ENCODE measurements at places on chromosomes 11 and 22. TPM values are rescaled to one million over a fixed set of nuclear protein-coding genes. Genes with fewer than 3 reads are reported as not detected.

The CYTH4 gene
- under 0.01 TPM for total RNA-seq

The ART5 gene
- not detected for total RNA-seq

The CATSPER1 gene
- total RNA-seq, result 0.19 TPM

The SMC1B gene
- total RNA-seq, result not detected

The USH1C gene
- not detected for total RNA-seq

The ZNF70 gene
- total RNA-seq, result 4.0 TPM

The CCDC88B gene
- 2.3 TPM for total RNA-seq
